T1000 (cell line): ENCODE measurements at places on chromosomes 11 and 22.
A peak's percentile ranks its signal among the peaks of the same experiment; 100 is the strongest.

DNA sequence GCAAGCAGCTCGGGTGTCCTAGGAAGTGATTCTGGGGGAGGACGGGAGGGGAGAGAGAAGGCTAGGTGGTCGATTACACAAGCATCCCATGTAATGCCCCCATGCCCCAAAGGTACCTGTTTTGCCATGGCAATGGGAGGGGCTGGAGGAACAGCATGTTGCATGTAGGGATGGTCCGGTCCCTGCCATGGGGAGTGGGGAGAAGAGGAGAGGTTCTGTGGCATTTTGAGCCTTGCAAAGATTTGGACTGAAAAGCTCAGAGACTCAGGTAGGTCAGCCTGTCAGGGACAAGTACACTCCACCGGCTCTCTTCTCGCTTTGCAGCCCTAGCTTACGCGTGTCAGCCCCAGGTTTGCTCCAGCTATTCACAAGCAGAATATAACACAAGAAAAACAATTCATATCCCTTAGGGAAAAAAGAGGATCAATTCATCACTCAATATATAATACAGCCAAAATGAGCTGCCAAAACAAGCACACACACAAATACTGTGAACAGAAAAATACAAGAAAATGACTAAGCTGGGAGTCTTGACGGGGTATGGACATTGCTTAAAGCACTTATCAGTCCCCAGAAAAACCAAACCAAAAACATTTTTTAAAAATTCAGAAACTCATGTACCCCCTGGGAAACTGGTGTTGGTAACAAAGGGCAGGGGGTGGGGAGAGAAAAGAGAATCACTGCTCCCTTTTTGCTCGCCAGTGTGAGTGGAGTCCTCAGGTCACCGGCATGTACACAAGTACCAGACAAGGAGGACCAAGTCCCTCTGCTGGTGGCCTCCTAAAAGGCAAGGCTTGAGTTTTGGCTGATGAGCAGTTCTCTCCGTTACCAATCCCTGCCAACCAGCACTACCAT lies 21.6 kb downstream of the APOL5 start:
- DNase-seq: no peak

GRCh38 chr22:46515208-46516111 lies 22.0 kb downstream of the CELSR1 start:
- DNase-seq: no peak

- no peak for DNase-seq
Measured at GRCh38 chr22:32333141-32333768, 24.4 kb upstream of the RFPL3 start.

DNA sequence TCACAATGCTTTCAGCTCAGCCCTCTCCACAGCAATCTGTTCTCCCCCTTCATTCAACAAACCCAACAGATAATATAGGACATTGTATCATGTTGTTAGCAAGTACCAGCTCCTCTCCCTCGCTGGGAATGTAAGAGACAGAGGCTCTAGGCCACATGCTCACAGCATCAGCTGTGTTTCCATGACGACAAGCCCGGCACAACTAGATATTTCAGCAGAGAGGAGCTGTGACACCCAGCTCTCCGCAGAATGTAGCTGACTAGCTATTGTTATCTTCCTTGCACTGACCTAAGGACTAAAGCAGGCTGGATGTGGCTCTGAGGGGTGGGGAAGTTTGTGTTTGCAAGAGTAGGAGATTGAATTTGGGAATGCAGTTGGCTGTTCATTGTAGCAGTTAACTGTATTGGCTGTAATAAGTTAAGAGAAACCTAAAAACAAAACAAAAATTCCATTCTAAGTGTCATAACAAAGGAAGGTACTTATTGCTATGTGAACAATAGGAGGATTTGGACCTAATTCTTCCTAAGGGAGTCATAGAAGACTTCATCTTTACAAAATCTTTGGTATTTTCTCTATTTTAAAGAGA lies 28.0 kb upstream of the RRAS2 start:
- DNase-seq: no peak

GRCh38 chr11:888310-889212 lies 22.0 kb downstream of the CHID1 start:
- no peak for DNase-seq

DNA sequence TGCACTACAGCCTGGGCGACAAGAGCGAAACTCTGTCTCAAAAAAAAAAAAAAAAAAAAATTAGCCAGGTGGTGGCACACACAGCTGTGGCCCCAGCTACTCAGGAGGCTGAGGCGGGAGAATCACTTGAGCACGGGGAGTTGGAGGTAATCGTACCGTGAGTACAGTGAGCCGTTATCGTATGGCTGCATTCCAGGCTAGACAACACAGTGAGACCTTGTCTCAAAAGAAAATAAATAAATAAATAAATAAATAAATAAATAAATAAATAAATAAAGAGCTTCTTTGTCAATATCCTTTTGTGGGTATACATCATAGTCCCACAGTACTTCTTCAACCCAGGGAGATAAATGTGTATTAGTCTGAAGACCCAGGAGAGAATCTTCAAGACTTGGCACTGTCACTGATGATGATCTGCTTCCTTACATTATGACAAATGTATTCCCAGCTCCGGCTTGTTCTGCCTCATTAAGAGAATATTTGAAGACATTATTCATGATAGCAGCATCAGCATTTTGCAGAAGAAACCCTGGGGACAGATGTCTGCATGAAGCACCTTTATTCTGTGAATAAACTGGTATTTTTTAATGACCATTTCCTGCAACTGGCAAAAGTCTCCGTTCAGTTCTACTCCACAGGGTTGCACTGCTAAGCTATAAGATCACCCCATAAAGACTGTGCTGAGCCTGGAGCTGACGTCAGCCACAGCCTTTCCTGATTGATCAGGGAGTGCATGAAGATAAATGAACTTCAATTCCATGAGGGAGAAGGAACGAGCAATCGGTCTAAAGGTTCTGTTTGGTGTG lies 1.6 kb upstream of the ACY3 start:
- no peak for DNase-seq

DNA sequence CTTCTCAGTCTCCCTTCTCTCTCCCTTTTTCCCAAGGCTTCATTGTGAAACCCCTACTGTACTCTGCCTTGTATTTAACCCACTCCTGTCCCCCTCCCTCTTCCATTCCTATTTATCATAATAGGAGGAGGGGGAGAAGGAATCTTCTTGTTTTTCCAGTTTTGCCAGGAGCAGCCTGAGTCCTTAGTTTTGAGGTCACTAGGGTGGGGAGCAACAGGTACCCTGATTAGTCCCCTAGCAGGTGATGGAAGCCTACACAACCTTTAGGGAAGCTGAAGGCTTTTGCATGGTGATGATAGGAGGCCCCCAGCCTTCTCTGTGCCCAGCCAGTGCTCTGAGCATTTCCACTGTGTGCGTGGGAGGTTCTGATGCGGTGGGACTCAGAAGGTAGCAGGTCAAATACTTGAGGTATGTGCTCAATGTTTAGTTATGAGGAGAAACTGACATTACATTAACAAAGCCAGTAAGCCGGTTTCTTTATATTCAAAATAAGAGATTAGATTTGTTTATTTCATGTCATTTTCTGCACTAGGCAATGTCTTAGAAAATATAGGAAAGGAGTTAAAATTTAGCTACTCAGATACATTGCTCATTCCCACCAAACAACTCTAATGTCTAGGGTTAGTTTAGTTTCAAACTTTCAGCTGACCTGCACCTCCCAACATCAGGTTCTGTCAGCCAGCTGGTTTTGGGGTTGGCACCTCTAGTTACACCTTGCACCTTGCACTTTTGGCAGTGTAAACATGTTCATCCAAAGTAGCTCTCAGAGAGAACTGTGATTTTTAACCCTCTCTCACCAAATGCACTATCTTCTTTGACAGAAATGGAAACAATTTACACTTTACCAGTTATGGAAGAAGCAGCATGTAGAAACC lies 26.0 kb downstream of the PARVA start:
- DNase-seq: no peak

- no peak for DNase-seq
Measured at GRCh38 chr11:118763041-118763440, 27.9 kb downstream of the DDX6 start.

- DNase-seq: no peak
Measured at GRCh38 chr11:65454311-65454695, 31.7 kb downstream of the NEAT1 start.

- no peak for DNase-seq
Measured at GRCh38 chr22:16854631-16855030, 29.4 kb upstream of the XKR3 start.

DNA sequence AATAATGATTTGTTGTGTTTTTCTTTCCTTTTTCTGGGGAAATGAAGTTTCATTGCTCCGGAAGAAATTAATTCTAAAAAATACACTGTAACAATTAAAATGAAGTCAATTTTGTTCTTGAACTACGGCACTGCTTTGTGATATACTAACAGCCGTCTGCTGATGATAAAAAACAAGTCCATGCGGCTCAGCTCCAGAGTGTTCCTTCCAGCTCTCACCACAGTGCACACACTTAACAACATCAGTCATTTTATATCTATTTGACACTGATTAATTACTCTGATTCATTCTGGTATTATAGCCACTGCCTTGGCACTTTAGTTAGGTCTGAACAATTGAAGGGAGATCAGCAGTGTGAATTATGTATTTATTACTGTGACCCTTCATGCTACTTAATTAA lies 97.4 kb upstream of the SLC6A5 start:
- no peak for DNase-seq

- no peak for DNase-seq
Measured at GRCh38 chr11:3732671-3733436, 61.7 kb upstream of the CHRNA10 start.

DNA sequence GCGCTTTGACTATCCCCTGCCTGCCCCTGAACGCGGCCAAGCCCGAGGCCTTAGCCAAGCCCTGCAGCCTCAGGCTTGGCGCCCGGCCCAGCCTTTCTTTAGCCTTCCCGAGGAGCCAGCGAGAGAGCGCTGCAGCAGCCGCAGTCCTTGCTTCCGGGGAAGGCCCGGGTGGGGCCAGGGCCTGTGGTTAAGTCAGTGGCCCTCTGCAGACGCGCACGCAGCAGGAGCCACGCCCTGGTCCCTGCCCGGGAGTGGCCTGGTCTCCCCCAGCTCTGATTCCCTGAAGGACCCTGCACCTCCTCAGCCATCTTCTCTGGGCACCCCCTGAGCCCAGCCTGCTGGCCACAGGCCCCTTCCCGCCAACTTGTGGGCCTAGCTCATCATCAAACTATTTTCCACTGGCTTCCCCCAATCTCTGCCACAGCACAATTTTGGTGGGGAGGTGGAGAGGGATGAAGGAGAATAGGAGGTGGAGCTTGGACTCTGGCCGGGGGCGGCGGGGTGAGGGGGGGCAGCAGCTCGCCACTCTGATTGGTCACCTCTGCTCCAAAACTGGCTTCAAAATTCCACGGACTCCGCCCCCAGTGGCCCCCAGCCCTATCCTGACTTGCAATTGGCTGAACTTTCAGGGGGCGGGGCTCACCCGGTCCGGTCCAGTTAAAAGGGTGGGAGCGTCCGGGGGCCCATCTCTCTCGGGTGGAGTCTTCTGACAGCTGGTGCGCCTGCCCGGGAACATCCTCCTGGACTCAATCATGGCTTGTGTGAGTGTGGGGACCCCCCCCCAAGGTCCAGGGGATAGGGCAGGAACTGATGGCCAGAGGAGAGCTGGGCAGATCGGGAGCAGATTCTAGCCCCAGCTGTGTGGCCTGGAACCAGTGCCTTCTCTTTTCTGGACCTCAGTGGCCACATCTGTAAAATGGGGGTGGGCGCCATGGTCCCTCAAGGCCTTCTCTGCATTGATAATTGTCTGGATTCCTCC lies at the start of gene LGALS1:
Gene LGALS1 (plus strand): TSS at position 686 of the 979 bp plus-strand sequence. CDS start 67 bp downstream, at position 753.
- DNase-seq: peak; percentile 97

GRCh38 chr11:118282606-118283005 lies 18.5 kb upstream of the MPZL2 start:
- DNase-seq: no peak

- no peak for DNase-seq
Measured at GRCh38 chr11:27869701-27870100, 169.4 kb upstream of the BDNF start.

DNA sequence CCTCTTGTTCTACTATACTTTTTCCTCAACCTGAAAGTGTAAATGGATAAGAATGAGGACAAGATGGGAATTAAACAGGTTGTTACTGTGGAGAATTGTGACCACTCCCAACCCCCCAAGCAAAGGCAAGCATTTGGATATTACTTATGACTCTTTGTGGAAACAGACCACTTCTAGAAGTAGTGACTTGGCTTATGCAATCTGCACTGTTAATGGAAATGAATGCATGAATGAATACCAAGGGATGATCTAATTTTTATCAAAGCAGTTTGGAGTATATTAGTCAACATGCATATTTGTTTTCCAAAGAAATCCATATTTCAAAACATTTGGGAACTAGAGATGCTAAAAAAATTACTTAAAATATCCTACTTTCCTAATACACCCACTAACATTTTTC lies 35.3 kb downstream of the AMOTL1 start:
- DNase-seq: no peak

- DNase-seq: no peak
Measured at GRCh38 chr11:45331839-45332238, 45.7 kb upstream of the SYT13 start.

DNA sequence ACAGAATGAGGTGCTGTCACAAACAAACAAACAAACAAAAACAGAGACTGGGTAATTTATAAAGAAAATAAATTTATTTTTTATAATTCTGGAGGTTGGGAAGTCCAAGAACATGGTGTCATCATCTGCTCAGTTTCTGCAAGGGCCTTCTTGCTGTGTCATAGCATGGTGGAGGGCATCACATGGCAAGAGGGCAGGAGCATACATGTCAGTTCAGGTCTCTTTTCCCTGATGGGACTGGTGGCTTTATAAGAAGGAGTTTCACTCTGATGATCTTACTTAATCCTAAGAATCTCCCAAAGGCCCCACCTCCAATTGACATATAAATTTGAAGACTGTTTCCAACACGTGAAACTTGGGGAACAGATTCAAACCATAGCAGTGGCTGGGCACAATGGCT lies 135.7 kb downstream of the NECTIN1 start:
- no peak for DNase-seq

DNA sequence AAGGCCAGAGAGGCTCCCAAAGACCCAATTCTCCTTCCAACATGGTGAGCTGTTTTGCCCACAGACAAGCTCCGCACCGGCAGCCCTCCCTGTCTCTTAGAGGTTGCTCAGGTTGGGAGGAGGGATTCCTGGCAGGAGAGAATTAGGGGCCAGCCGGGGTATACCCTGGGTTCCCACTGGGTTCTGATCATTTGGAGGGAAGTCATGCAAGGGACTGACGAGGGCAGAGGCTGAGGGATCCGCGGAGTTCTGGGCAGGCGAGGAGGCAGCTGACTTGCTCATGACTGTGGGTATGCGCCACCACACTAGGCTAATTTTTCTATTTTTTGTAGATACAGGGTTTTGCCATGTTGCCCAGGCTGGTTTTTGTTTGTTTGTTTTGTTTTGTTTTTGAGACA lies 4.6 kb downstream of the ST3GAL4 start:
- no peak for DNase-seq

GRCh38 chr11:9826390-9826789 lies 162.5 kb downstream of the SWAP70 start:
- no peak for DNase-seq

GRCh38 chr22:17549655-17550054 lies 13.6 kb upstream of the SLC25A18 start:
- DNase-seq: no peak

GRCh38 chr22:40183029-40183581 lies 5.4 kb downstream of the TNRC6B start:
- DNase-seq: no peak
